Activated T-helper 1 cell treated with anti-CD3 and anti-CD28 coated beads, Interleukin-2, amount 50 U/mL, for 16 hours (primary cell): ENCODE measurements at places on chromosomes 7 and 10.

DNA sequence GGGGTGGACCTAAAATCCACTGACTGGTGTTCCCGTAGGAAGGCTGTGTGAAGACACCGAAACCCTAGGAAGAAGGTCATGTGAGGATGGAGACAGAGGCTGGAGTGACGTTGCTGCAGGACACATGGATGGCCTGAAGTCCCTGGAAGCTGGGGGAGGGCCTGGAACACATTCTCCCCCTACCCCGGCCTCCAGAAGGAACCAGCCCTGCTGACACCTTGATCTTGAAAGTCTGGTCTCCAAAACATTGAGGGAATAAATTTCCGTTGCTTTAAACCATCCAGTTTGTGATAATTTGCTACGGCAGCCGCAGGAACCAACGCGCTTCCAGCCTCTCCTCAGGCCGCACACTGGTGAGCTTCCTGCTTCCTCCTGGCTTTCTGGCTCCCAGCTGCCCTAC lies 288.2 kb downstream of the GLRX3 start:
- DNase-seq = no peak

DNA sequence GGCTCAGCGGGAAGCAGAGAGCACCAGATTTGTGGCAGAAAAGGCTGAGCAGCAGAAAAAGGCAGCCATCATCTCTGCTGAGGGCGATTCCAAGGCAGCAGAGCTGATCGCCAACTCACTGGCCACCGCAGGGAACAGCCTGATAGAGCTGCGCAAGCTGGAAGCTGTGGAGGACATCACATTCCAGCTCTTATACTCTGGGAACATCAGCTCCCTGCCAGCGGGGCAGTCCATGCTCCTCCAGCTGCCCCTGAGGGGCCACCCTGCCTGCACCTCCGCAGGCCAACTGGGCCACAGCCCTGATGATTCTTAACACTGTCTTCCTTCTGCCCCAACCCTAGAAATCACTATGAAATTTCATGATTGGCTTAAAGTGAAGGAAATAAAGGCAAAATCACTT lies 18.6 kb downstream of the CWF19L1 start:
- DNase-seq = no peak

DNA sequence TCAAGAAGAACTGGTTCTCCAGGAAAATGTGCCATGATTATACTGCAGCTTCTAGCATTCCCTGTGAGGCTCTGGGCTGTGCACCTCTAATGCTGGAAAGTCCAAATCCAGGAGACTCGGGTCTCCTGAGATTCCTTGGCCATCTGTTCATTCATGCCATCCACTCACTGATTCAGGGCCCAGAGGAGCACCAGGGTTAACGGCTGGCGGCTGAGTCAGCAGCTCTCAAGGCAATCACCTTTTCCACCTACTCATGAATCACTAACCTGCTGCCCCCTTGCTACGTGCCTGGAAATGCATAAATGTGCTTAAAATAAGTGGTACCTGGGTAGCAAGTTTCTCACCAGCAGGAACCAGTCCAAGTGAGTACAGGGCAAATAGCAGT lies 132.7 kb downstream of the KCNMA1 start:
- DNase-seq = no peak

GRCh38 chr7:128705891-128706333 lies 33.2 kb upstream of the CALU start:
- no peak for DNase-seq

DNA sequence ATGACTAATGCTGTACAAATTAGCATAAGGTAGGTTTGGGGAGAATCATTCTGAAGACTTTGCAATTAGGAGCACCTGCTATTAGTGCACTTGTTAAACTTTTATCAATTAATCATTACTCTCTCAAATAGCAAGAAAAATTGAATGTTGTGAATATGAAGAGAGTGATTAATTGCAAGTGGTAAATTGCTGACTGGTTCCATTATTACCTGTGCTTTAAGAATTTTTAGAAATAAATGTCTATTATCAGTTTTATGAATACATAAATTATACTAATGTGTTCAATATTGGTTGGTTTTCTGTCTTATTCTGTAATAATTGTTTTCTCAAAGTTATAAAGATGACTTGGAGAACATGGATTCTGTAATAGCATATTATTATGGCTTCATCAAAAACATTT lies 47.3 kb upstream of the TMEM26 start:
- DNase-seq = no peak

DNA sequence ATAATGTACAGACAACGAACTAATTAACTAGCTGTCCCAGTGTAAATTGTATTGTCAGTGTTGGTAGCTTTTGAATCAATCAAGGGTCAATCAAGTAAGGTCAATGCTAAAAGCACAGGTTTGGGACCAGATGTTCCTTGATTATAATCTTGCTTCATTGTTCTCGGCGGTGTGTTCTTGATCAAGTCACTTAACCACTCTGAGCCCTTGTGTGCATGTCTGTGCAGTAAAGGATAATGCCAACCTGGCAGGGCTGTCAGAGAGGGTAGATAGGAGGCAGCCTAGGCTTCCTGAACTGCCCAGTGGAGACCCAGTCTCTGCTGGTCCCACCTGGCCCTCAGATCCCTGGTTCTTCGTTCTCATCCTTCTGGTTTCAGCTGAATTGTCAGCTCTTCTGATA lies 221.0 kb downstream of the EMX2 start:
- DNase-seq = no peak
